SK-MEL-5 (cell line): ENCODE measurements at places on chromosomes 6 and 20. TPM values are rescaled to one million over a fixed set of nuclear protein-coding genes. Genes with fewer than 3 reads are reported as not detected.

The CHD6 gene
- total RNA-seq = 23.5 and 27.7 TPM in 2 replicates

GRCh38 chr20:18133962-18134361, 3.7 kb upstream of the KAT14 start:
- DNase-seq = no peak

- no peak for DNase-seq
Measured at GRCh38 chr20:49669601-49670189, 44.0 kb downstream of the B4GALT5 start.

DNA sequence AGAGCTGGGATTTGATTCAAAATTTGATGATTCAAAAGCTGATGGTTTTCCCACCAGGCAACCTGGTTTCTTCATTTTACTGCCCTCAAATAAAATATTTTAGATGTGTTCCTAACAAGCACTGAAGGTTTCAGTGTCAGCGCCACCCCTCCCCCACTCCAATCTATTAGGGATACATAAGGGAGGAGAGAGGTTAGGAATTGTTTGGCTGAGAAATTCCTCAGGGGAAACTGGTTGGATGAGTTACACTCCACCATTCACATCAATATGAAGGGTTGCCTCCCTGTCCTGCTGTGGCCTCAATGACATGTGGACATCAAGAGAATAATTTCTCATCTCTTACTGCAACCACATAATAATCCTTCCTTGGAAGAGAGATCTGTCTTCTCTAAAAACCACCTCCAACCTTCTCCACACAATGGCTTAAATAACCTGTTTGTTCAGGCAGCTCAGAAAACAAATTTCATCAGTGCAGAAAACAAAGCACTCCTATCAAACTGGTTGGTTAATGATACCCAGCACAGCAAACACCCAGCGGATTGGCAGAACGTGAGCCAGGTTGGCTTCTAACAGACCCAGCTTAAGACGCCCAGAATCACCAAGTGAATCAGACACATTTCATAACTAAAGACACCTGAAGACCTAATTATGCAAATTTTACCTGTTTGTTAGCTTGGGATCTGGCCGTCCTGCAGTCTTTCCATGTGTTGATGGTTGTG, 136.0 kb upstream of the SGK1 start:
- no peak for DNase-seq

DNA sequence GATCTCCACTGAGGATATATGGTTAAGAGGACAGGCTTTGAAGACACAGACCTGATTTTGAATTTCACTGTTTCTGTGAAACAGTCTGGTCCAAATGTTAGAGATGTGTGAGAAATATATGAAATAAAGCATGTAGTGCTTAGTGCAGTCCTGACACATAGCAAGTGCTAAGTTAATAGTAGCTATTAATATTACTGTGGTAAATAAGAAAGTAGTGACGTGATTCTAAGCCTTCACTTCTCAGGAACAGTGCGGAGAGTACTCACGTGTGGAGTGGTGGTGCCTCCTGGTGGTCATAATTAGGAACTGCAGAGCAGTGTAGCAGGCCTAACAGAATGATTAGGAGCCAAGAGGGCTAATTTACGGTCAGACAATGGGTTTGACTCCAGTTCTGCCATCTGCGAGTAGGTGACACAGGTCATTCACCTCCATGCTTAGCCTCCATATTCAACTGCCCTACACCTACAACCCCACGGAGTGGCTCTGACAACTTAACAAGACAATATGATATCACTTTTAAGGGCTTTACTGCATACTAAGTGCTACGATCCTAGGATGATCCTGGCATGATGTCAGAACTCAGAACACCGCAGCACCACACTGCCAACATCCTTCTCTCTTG, 106.2 kb downstream of the JPH2 start:
- DNase-seq = peak; percentile 86

GRCh38 chr20:16615199-16615598, 42.0 kb upstream of the KIF16B start:
- no peak for DNase-seq

The NRSN1 gene
- total RNA-seq = not detected in 2 replicates
